Hippocampal formation (tissue), 2 donors: ENCODE measurements at places on chromosomes 6 and 20.

- DNase-seq, result no peak
These were observed 49.3 kb upstream of the KIF13A start for GRCh38 chr6:18036781-18037180.

GRCh38 chr6:136210398-136211165, 39.5 kb downstream of the MTFR2 start:
- DNase-seq, result no peak

GRCh38 chr6:138253731-138254130, 35.4 kb upstream of the PBOV1 start:
- DNase-seq, result no peak

- DNase-seq, result no peak
These were observed 86.8 kb downstream of the GPR6 start for GRCh38 chr6:110064744-110065524.

DNA sequence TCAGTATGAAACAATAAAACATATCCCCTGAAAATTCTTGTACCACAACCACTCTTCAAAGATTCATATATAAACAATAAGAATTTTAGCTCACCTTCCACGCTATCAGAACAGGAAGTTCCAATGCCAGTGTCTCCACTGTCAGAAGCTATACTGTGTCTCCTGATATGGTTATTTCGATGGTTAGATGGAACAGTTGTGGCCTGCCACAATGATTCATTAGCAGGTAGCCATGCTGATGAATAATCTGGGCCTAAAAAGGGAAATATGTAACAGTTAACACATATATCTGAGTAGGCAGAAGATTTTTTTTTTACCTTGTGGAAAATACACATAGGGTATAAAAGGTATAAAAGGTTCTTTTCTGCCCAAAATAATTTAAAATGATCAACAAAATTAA, 19.0 kb downstream of the CEP85L start:
- DNase-seq, result no peak

GRCh38 chr6:150925590-150925928, 60.1 kb downstream of the MTHFD1L start:
- DNase-seq, result no peak

GRCh38 chr6:115982453-115982852, 78.2 kb downstream of the FRK start:
- DNase-seq, result no peak

GRCh38 chr6:36127462-36128016, 2.8 kb upstream of the MAPK13 start:
- DNase-seq, result no peak

DNA sequence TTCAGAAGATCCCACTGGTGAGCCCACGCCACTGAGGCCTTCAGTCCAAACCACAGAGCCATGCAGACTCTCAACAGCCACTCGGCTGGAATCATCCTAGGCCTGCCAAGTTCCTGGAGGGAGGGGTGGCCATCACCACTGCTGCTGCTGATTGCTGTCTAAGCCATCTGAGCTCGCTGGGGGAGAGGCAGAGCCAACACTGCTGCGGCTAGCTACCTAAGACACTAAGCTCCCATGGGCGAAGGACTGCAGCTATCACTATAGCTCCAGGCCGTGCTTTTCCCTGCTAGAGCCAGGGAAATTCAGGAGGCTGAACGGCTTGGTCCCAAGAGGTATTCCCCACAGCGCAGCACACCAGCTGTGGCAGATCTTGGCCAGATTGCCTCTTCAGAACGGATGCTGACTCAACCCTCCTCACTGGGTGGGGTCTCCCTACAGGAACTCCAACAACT, 73.6 kb downstream of the TBC1D32 start:
- DNase-seq, result no peak

DNA sequence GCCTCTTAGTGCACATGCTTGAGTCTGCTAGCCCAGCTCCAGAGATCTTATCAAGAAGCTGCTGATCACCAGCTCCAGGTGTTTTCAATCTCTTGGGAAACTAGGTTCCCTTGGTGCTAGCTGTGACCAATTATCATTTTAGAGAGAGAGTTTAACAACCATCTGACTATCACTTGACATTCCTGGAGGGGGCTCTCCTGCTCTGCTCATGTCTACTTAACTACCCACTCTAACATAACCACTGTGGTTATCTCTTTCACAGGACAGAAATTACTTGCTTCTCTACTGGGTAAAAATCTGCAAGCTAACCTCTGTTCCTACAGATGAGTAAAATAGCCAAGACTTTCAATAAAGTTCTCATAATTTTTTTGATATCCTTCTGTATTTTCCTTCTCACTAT, 823.4 kb upstream of the GJE1 start:
- no peak for DNase-seq

DNA sequence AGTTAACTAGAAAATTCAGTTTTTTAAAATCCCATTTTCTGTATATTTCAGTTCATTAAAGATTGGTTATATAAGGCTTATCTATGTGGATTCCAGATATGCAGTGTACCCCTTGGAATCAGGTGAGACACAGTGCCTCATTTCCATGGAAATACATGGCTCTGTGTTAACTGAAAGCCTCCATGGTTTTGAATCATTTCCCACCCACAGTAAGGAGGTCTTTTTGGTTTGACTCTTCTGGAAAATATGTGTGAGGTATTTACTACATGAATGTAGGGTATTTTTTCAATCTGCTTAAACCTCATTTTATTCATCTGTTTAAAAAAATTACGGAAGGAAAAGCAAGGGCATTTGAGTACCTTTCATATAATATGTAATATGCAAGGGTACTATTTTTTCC, 25.5 kb downstream of the RNF144B start:
- DNase-seq, result no peak

GRCh38 chr6:91683240-91683639, 1096.4 kb upstream of the MAP3K7 start:
- no peak for DNase-seq

DNA sequence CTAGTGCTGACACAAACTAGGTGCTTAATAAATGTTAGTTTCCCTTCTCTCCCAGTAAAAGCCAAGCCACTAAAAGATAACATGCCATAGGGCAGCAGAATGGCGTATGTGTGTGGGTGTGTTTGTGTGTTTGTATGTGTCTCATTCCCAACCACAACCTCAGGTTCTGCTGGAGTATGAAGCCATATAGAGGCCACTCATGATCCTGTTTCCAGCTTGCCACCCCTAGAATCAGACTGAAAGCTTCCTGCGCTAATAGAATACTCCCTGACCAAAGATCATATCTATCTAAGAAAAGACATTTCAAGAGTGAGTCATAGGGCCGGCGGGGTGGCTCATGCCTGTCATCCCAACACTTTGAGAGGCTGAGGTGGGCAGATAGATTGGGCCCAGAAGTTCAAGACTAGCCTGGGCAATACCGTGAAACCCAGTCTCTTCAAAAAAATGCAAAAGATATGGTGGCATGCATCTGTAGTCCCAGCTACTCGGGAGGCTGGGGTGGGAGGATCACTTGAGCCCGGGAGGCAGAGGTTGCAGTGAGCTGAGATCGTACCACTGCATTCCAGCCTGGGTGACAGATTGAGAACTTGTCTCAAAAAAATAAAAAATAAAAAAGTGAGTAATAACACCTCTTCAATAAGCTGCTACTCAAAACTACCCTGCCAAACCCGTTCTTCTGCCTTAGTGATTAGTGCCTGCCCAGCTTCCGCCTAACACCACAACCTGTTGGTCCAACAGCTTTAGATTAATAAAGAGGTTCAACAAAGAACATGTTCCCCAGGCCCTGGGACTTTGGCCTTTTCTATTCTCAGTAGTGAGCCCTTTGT, 11.8 kb upstream of the SNRPC start:
- no peak for DNase-seq

DNA sequence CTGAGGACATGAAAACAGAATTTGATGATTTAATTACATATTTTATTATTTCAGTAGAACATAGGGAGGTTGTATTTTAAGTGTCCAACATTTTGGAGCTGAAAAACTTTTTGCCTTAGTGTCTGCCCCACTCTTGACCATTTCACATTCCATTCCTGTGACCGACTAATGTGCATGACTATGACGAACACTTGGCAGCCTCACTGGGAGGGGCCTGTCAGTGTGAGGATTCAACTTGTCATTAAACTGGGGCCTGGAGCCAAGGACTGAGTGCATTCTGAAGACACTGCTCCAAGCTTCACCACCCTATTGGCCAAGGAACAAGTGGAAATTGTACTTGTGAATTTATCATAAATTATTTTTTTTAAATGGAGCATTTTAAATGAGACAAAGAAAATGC, 661.3 kb downstream of the BCKDHB start:
- no peak for DNase-seq

DNA sequence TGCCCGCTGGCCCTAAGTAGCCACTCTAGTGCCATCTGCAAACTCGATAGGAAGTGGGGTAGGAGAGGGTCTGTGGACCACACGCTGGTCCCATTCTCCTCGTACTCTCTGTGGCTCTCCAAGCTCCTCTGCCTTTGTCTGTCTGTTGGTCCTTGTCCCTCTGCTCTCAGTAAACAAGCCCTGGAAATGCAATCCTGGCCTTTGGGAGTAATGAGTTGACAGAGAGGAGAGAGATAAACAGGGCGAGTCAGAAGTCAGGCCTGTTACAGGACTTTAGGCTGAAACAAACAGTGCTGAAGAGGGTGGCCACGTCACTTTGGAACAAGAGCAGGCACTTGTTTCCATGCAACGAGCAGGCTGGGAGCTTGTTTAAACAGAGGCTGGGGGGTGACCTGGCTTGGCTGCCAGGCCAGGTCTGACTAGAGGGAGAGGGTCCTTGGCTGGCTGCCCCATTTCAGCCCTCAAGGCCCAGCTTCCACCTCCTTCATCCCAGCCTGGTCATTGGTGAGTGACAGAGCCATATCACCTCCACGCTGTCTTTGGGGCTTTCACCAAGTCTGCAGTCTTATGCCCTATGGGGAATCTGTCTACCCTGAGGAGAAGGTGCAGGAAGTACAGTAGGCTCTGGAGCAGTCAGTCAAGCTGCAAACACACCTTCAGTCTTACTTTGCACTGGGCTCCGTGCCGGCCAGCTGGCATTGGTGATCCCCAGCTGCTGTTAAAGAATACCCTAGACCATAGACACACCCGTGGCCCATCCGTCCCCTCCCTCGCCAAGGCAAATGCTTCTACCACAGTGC, 22.6 kb downstream of the FOXP4 start:
- DNase-seq, result no peak

- no peak for DNase-seq
These were observed 17.1 kb downstream of the TTLL2 start for GRCh38 chr6:167341665-167342655.

DNA sequence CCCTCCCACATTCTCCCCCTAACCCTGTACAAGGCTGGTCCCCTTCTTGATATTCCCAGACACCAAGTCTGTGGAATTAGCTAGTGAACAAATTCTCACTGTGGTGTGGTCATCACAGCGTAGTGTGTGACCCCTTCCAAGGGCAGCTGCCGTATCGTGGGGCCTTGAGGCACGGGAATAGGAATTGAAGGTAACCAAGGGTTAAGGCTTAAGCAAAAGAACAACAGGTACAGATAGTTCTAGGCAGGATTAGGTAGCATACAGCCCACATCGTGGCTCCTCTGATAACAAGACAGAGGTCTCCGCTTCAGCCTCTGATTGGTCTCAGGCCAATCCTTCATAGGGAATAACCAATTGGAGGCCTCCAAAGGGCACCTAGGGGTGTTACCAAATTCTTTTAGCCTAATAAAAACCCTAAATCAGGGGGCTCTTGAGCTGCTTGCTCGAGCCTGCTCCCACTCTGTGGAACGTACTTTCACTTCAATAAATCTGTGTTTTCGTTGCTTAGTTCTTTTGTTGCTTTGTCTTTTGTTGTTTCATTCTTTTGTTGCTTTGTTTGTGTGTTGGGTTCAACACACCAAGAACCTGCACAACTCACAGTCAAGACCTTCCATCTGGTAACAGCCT, 64.7 kb downstream of the GPR6 start:
- DNase-seq, result no peak

- no peak for DNase-seq
These were observed 211.7 kb downstream of the LMBRD1 start for GRCh38 chr6:69584913-69585729.

DNA sequence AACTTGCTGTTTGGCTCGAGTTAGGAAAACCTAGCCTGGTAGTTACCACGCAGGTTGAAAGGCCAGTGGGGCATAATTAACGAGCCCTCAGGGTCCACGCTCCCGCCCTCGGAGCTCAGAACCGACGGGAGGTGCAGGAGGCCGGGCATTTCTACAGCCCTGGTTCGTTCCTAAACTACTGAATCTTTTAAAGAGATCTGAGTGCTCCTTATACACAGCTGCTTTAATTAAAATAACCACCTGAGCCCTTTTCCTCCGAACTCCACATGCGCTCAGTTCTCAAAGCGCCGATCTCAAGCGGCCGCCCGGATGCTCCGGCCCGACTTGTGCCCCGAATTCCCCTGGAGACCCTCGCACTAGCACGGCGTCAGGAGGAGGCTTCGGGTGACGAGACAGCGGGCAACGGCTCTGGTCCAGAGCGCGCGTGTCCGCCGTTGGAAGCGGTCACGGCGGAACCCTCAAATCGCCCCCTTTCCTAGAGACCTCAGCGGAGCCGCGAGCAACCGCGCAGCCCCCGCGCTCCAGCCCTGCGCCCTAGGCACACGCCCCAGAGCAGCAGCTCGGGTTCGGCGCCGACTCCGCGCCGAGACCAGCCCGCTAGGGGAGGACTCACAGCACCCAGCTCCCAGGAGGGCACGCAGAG, 397 bp downstream of the WDR27 start:
- DNase-seq, result no peak

- no peak for DNase-seq
These were observed 36.5 kb downstream of the MAFB start for GRCh38 chr20:40652441-40652987.

DNA sequence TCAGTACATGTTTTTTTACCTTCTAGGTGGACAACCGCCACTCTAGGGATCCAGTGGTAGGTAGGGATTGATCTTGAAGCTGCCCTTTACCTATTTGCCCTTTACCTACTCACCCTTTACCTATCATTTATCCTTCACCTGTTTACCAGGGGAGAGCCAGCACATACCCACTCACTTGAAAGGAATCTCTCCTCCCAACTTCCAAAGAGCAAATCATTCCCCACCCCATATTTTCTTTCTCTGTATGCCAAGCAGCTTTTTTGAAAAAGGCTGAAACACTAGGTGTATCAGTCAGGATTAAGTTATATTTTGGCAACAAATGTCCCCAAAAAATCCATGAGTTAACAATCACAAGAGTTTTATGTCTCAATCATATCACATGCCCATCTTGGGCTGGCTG, 10.5 kb upstream of the EPM2A start:
- DNase-seq, result no peak

GRCh38 chr6:158191032-158191431, 22.9 kb downstream of the GTF2H5 start:
- no peak for DNase-seq

DNA sequence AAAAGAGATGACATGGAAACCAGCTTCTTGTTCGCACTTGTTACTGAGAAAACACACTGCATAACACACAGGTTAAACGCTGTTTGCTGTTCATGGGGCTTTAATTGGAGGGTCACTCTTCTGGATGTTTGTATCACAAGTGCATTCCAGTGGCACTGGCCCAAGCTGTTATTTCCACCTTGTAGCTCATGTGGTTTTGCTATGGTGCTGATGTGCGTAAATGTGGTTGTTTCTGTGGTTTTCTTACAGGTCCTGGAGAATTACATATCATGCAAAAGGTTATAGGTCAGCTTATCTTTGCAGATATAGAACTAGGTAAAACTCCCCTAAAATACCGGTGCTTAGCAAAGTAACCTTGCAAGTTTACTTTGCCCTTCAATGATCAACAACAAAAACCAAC, 89.3 kb upstream of the AHI1 start:
- no peak for DNase-seq

GRCh38 chr6:99189823-99190721, 159.4 kb downstream of the FAXC start:
- DNase-seq, result no peak

- no peak for DNase-seq
These were observed 996.8 kb downstream of the KIF16B start for GRCh38 chr20:15576411-15576810.
